Astrocyte (in vitro differentiated cells and primary cell): ENCODE measurements at places on chromosomes 2 and 18. TPM values are rescaled to one million over a fixed set of nuclear protein-coding genes. Genes with fewer than 3 reads are reported as not detected.

GRCh38 chr2:68039317-68039716 lies 23.5 kb downstream of the C1D start:
- no peak overlapping the region for H3K4me3 ChIP-seq
- DNase-seq, result no peak
- H3K27ac ChIP-seq, result no peak overlapping the region
- peaks cover 5% of the 10 kb centered on the region for H3K4me1 ChIP-seq

GRCh38 chr2:23689891-23690290 lies 237.0 kb downstream of the ATAD2B start:
- no peak overlapping the region for H3K27ac ChIP-seq
- no peaks in the 10 kb centered on the region for H3K27me3 ChIP-seq
- no peaks in the 10 kb centered on the region for H3K4me1 ChIP-seq

DNA sequence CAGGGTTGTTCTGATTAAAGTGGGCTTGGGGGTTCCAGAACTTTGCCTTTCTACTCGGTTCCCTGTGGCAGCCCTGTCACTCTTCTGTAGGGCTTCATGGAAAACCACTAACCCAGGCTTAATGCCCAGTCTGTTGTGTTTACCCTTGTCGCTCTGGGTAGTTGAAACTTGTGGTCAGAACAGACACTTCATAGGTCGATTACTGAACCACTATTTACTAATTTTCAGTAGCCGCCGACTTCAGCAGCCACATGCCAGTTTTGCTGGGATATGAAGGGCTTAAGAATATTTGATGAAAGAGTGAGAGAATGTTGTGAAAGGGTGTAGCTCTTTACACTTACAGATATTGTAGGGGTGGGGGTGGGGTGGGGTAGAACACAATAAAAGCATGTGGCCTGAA lies 362.3 kb downstream of the RND3 start:
- peak overlapping the region; percentile 90 for H3K27ac ChIP-seq
- H3K4me3 ChIP-seq, result no peak overlapping the region
- peaks cover 54% of the 10 kb centered on the region for H3K4me1 ChIP-seq
- DNase-seq, result peak; percentile 47
- H3K27me3 ChIP-seq, result no peaks in the 10 kb centered on the region

DNA sequence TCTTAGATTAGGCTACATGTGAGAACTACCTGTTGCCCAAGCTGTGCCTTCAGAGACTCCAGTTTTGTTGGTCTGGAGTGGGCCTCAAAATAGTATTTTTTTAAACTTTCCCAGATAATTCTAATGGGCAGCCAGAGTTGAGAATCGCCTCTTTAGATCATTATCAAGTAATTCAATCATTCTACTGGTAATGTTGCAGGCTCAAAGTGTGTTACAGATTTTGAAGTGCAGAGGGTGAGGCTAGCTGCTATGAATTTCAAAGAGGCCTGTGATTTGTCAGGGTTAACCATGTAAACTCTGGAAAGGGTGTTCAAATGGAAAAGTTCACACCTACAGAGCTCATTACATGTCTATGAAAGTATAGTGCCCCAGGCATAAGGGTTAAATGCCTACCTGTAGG lies 30.1 kb downstream of the ANKRD29 start:
- H3K27ac ChIP-seq, result no peak overlapping the region
- H3K36me3 ChIP-seq, result no peaks in the 10 kb centered on the region
- H3K27me3 ChIP-seq, result peaks cover 7% of the 10 kb centered on the region
- H3K4me1 ChIP-seq, result no peaks in the 10 kb centered on the region
- no peak overlapping the region for H3K4me3 ChIP-seq

DNA sequence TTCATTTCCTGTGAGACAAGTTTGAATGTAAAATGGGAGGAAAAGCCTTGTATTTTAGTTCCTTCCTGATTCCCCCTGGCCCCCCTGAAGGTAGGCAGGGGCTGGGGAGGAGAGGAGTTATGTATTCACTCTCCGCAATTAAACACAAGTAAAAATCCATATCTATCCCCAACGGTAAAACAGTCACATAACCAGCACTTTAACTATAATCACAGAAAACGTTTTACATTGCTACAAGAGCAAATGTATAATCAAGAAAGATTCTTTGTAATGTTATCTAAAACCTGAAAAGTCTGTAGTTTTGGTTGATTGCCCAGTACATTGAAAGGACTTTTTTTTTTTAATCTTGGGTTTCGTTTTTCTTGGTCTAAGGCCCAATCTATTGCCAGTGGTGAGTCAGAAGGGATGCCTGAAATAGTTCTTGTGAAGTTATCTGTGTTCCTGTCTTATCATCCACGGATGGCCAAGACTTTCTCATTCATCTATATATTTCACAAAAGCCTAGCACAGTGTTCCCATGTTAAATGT lies 34.5 kb upstream of the CCNYL1 start:
- DNase-seq, result peak; percentile 90
- peak overlapping the region; percentile 62 for H3K27ac ChIP-seq
- no peaks in the 10 kb centered on the region for H3K27me3 ChIP-seq
- peaks cover 8% of the 10 kb centered on the region for H3K4me1 ChIP-seq

DNA sequence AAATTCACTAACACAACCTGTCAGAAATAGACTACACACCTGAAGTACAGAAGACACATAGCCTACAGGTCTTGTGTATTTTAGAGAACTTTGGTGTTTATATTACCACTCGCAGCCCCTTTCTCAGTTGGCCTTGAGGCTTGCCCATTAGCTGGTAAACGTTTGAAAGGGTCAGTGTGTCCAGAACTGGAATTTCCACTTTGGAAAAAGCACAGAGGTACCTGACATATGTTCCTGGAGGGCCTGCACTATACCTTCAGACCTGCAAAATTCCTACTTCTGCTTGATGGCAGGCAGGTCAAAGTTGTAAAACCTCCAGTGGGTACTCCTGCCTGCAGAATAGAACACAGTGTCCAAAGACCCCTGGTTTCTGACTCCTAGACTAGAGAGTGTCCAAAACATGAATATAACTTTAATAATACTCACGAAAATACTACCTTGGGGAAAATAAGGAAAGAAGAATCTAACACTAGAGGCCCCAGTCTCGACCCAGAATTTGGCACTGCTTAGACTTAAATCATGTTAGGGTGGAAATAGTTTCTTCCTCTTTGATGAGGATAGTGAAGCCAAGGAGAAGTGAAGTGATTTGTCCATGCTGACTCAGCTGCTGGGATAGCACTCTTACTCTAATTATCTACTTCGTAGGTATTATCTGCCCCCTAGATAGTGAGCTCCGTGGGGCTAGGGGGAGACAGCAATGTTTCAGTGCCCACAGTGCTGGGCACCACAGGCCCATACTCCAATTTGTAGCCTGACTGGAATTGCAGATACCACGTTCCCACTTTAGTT lies 2.8 kb downstream of the KCTD1 start:
- peak overlapping the region; percentile 53 for H3K4me3 ChIP-seq
- H3K4me1 ChIP-seq, result peaks cover 27% of the 10 kb centered on the region
- H3K27ac ChIP-seq, result no peak overlapping the region
- peaks cover 6% of the 10 kb centered on the region for H3K27me3 ChIP-seq
- H3K36me3 ChIP-seq, result no peaks in the 10 kb centered on the region
- no peak for DNase-seq

DNA sequence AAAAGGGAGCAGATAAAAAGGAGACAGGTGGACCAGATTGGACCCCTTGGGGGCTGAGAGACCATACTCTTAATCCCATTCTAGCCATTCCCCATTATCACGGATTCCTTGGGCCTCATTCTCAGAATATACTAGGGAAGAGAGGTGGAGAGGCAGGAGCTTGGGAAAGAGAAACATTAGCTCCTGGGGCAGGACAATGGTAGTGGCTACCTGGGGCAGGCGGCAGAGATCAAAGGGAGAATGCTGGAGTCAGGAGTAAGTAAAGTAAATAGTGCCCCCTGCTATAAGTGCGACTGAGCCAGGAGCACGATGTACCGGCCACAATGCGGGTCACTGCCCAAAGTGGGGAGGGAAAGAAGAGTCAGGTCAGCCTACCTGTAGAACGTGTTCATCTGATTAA lies 20.4 kb upstream of the IHH start:
- no peak overlapping the region for H3K27ac ChIP-seq
- H3K36me3 ChIP-seq, result peaks cover 3% of the 10 kb centered on the region
- no peak overlapping the region for H3K4me3 ChIP-seq
- peaks cover 8% of the 10 kb centered on the region for H3K4me1 ChIP-seq
- H3K27me3 ChIP-seq, result no peaks in the 10 kb centered on the region

GRCh38 chr2:118077636-118078247 lies 10.5 kb upstream of the INSIG2 start:
- no peak for DNase-seq
- peaks cover 39% of the 10 kb centered on the region for H3K27me3 ChIP-seq
- H3K4me3 ChIP-seq, result no peak overlapping the region
- no peak overlapping the region for H3K27ac ChIP-seq

GRCh38 chr2:23350792-23351355 lies 34.1 kb upstream of the KLHL29 start:
- no peaks in the 10 kb centered on the region for H3K36me3 ChIP-seq
- H3K4me3 ChIP-seq, result no peak overlapping the region
- no peak overlapping the region for H3K27ac ChIP-seq
- no peak for DNase-seq

- no peaks in the 10 kb centered on the region for H3K27me3 ChIP-seq
- H3K4me3 ChIP-seq, result no peak overlapping the region
- H3K27ac ChIP-seq, result no peak overlapping the region
- DNase-seq, result no peak
- peaks cover 41% of the 10 kb centered on the region for H3K36me3 ChIP-seq
- peaks cover 17% of the 10 kb centered on the region for H3K4me1 ChIP-seq
These were observed 3.3 kb upstream of the GPBAR1 start for GRCh38 chr2:218257390-218257981.

GRCh38 chr18:35477497-35477896 lies 20.3 kb downstream of the INO80C start:
- peak overlapping the region; percentile 32 for H3K4me3 ChIP-seq
- no peaks in the 10 kb centered on the region for H3K27me3 ChIP-seq
- H3K36me3 ChIP-seq, result no peaks in the 10 kb centered on the region
- peaks cover 30% of the 10 kb centered on the region for H3K4me1 ChIP-seq
- H3K27ac ChIP-seq, result peak overlapping the region; percentile 94

GRCh38 chr2:36487947-36488346 lies 110.0 kb downstream of the FEZ2 start:
- H3K4me1 ChIP-seq, result peaks cover 62% of the 10 kb centered on the region
- DNase-seq, result no peak
- no peaks in the 10 kb centered on the region for H3K27me3 ChIP-seq
- peak overlapping the region; percentile 92 for H3K27ac ChIP-seq

- no peak overlapping the region for H3K4me3 ChIP-seq
- no peak overlapping the region for H3K27ac ChIP-seq
- no peak for DNase-seq
- no peaks in the 10 kb centered on the region for H3K27me3 ChIP-seq
These were observed 69.1 kb downstream of the IRS1 start for GRCh38 chr2:226730481-226730880.

- H3K27me3 ChIP-seq, result no peaks in the 10 kb centered on the region
- no peak overlapping the region for H3K27ac ChIP-seq
- DNase-seq, result no peak
- H3K4me1 ChIP-seq, result no peaks in the 10 kb centered on the region
These were observed 60.0 kb downstream of the NXPH2 start for GRCh38 chr2:138720035-138720838.

DNA sequence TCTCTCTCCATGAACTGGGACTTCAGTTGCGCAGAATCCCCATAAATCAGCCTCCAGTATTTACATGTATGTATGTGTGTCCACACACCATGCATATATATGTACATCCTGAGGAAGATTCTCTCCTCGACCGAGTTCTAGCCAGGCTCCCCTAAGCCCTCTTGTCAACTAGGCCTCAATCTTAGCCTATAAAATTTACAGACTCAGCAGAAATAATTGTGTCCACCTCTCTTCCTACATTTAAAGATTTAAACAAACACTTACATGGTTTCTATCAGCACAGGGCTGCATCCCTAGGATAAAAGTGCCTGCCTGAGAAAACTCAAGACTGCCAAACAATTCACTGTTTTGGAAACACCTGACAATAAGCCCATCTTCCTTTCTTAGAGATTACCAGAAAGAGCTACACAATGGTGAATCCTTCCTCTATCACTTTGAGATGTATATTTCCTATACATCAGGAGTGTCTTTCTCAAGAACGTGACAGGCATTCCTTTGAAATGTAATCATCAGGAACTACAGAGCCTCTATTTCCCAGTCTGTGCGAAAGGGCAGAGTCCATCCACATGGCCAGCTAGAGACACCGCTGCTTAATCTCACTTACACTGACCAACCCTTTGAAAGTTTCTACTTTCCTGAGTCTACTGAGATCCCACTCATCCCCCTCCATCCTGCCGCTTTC lies 39.5 kb downstream of the ZNF519 start:
- H3K4me1 ChIP-seq, result no peaks in the 10 kb centered on the region
- no peak for DNase-seq
- H3K27ac ChIP-seq, result no peak overlapping the region
- no peak overlapping the region for H3K4me3 ChIP-seq
- no peaks in the 10 kb centered on the region for H3K27me3 ChIP-seq

DNA sequence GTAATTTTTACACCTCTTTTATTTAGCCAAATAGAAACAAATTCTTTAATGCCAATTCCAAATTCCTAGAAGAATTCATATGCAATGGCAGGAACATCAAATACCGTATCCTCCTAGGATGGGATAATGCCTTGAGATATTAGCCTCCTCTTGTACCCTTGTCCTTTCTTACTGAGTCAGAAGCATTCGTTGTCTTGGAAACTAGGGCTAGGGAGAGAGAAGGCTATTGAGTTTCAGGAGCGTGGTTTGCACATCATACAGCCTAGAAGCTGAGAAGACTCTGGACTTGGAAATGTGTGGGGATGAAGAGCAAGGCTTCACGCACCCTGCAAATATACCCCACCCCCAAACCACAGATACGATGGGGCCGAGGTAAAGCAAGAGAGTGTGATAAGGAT lies 300.7 kb downstream of the SP3 start:
- no peaks in the 10 kb centered on the region for H3K36me3 ChIP-seq
- no peaks in the 10 kb centered on the region for H3K27me3 ChIP-seq
- H3K4me3 ChIP-seq, result no peak overlapping the region
- no peak for DNase-seq
- H3K4me1 ChIP-seq, result peaks cover 6% of the 10 kb centered on the region

DNA sequence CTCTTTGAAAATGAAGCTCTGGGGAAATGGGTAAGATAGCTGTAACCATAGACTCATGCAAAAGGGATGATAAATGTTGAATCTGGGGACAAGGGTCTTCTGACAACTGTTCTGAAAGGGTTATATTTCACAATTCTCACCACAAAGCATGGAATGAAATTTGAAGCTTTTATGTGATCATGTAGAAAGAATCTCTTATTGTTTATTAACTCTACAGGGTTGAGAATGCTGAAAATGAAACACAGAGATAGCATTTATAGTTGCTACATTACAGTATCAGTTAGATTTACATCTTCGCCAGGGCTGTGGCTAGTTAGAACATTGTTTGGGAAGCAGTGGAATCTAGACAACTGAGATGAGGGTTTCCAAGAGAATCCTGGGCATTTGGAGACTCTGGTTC lies 97.4 kb upstream of the LHCGR start:
- no peaks in the 10 kb centered on the region for H3K27me3 ChIP-seq
- peaks cover 11% of the 10 kb centered on the region for H3K4me1 ChIP-seq
- no peak overlapping the region for H3K4me3 ChIP-seq
- no peaks in the 10 kb centered on the region for H3K36me3 ChIP-seq
- DNase-seq, result peak; percentile 95

OR6B2 gene
- not detected in 2 replicates for total RNA-seq

GRB14 gene
- 8.6 and 11.1 TPM in 2 replicates for total RNA-seq

SCN7A gene
- 0.36 and 0.50 TPM in 2 replicates for total RNA-seq

CYP26B1 gene
- 0.77 and 1.2 TPM in 2 replicates for total RNA-seq

GATA6 gene
- total RNA-seq, result 9.4 and 10.9 TPM in 2 replicates

POTEJ gene
- not detected in 2 replicates for total RNA-seq

SH3BP4 gene
- 117 and 127 TPM in 2 replicates for total RNA-seq

LONRF2 gene
- 0.45 and 0.62 TPM in 2 replicates for total RNA-seq
